Body of pancreas (tissue), 4 donors: ENCODE measurements at places on chromosomes 6 and 20. TPM values are rescaled to one million over a fixed set of nuclear protein-coding genes. Genes with fewer than 3 reads are reported as not detected.

GRCh38 chr6:131251590-131252199 lies 116.4 kb downstream of the AKAP7 start:
- DNase-seq, result no peak

DNA sequence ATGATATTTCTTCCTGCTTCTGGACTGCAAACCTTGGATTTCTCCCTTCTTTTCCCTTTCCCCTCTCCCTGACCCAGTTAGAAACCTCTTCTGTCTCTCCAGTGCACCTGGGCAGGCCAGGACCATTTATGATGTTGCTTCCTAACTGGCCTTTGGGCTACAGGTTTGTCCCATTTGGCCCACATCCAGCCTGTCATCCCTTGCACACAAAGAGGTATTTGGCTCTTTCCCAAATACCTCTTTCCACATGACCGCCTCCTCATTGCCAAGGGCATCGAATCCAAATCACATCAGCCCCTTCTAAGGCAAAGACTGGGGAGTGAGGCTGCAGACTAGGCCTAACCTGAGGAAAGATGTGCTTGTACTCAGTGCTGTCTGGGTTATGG lies 13.6 kb downstream of the FGD2 start:
- peak; percentile 72 for DNase-seq

GRCh38 chr20:14055127-14055742 lies 59.9 kb downstream of the MACROD2 start:
- peak; percentile 30 for DNase-seq

GRCh38 chr6:169738204-169738975 lies 13.0 kb downstream of the DYNLT2 start:
- no peak for DNase-seq

The TNNC2 gene
- not detected for total RNA-seq

DNA sequence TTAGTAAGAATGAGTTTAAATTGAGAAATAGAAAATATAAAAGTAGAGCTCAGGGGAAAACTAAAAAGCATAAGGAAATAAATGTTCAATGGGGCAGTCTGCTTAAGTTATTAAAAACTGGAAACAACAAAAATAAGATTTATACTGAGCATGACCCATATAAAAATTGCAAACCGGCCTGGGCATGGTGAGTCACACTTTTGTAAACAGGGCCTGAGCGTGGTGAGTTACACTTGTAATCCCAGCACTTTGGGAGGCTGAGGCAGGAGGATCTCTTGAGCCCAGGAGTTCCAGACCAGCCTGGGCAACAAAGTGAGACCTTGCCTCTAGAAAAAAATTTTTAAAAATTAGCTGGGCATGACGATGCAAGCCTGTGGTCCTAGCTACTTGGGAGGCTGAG lies 74.6 kb downstream of the TMEM244 start:
- no peak for DNase-seq

DNA sequence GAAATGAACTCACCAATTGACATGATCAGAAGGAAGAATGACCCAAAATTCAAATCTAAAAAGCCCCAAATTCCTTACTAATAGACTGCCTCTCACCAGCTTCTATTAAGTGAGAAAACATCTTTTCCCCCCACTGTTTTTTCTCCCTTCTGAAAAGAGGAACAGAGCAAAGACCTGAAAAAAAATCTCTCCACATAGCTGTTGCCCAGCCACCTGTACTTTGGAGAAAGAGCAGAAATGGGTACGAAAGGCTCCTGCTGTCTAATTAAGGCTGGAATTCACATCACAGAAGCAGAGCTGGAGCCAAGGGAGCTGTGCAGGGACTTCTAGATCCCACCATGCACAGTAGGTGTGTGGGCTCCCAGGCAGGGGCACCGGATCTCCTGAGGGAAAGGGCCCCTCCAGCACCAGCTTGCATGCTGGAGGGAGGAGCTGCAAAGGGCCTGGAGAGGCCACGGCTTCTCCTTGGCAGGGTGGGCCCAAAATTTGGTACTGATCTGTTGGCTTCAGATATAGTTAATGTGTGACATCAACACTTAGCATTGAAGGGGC lies 73.2 kb upstream of the DUSP22 start:
- DNase-seq, result no peak

DNA sequence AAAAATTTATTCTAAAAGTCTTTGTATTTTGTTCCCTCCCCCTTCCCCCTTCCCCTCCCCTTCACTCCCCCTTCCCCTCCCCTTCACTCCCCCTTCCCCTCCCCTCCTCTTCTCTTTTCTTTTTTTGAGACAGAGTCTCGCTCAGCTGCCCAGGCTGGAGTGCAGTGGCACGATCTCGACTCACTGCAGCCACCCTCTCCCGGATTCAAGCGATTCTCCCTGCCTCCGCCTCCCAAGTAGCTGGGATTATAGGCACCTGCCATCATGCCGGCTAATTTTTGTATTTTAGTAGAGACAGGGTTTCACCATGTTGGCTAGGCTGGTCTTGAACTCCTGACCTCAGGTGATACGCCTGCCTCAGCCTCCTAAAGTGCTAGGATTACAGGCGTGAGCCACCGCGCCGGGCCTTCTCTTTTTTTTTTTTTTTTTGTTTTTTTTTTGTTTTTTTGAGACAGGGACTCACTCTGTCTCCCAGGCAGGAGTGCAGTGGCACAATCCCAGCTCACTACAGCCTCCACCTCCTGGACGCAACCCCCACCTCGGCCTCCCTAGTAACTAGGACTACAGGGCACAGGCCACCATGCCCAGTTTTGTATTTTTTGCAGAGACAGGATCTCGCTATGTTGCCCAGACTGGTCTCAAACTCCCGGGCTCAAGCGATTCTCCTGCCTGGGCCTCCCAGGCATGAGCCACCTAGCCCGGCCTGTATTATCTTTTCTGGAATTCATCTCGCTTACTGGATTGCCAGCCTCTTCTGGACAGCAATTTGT lies 1.1 kb upstream of the AFG1L start:
- no peak for DNase-seq

- DNase-seq, result no peak
Measured at GRCh38 chr20:14890713-14891112, 553.3 kb upstream of the FLRT3 start.

The PABPC1L gene
- 105 TPM for total RNA-seq
